ENCODE measurements at places on chromosomes 1 and 21.

DNA sequence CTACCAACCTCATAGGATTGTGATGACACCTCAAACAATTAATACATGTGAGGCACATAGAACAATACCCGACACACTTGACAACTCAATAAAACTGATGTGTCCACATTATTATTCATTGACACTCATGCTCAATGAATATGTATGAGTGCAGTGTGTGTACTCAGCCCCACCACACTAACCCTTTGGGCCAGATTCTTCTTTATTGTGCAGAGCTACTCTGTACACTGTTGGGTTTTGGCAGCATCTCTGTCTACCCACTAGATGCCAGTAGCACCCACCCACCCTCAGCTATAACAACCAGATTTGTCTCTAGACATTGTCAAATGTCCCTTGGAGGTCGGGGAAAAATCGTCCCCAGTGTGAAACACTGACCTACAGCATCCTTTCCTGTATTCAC lies 10.1 kb downstream of the CASP9 start:
- no peak for DNase-seq

- DNase-seq: no peak
Measured at GRCh38 chr1:159843459-159843858, 16.8 kb downstream of the SLAMF8 start.

GRCh38 chr1:3240524-3241235 lies 171.7 kb downstream of the PRDM16 start:
- DNase-seq: no peak

DNA sequence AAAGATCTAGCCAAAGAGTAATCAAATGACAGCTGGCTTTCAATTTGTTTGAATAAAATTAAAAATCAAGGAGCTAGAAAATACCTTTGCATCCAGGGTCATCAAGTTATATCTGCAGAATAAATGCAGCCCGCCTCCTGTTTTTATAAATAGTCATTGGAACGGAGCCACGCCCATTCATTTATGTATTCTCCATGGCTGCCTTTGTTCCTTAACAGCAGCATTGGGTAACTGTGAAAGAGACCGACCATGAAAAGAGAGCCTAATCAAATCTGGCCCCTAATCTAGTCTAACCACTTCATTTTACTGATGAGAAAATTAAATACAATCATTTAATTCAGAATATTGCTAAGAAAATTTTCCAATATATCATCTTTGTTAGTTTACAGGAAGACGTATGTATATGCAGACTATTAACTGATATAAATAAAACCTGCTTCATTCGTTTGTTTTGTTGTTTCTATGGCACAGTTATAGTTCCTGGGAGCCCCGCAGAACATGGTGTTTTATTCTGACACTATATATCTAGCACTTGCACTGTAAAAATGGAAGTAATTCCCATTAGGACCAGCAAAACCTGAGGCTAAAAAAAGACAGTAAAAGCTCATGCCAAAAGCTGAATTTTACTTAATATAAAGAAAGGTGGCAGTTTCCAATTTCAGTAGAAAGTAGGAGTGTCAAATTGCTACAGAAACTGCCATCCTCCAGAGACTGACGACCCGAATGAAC lies 111.8 kb upstream of the PALMD start:
- no peak for DNase-seq

GRCh38 chr1:171817511-171818265 lies 23.6 kb upstream of the DNM3 start:
- DNase-seq: no peak

- DNase-seq: no peak
Measured at GRCh38 chr1:107473065-107473464, 332.2 kb downstream of the NTNG1 start.

GRCh38 chr1:214078950-214079349 lies 91.2 kb downstream of the PROX1 start:
- no peak for DNase-seq

DNA sequence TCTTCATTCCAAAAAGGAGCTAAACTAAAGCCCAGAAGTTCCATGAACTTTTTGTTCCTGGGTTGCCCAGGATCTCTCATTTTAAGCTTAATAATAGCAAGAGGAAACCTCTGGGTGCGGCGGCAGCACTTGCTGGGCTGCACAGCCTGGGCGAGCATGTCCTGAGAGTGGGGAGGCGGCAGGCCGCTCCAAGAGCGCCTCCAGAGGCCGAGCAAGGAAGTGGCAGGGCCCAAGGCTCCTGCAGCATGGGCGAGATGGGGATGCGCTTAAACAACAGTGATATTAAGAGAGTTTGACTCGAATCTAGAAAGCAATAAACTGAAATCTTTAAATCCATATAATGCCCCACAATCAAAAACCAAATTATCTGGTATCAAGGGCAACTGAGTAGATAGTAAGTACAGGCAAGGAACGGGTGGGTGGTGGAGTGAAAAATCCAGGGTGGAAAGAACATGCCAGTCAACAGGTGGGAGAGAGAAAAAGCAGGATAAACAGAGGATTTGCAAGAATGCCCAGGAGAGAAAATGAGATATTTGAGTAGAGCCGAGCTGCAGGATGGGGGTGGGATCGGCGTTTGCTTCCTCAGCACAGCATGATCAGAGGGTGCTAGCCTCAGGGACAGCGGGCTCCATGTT lies 14.1 kb upstream of the TNR start:
- no peak for DNase-seq

GRCh38 chr1:93607814-93608186 lies 73.8 kb downstream of the BCAR3 start:
- DNase-seq: no peak

- no peak for DNase-seq
Measured at GRCh38 chr1:81498471-81499462, 302.0 kb upstream of the ADGRL2 start.

DNA sequence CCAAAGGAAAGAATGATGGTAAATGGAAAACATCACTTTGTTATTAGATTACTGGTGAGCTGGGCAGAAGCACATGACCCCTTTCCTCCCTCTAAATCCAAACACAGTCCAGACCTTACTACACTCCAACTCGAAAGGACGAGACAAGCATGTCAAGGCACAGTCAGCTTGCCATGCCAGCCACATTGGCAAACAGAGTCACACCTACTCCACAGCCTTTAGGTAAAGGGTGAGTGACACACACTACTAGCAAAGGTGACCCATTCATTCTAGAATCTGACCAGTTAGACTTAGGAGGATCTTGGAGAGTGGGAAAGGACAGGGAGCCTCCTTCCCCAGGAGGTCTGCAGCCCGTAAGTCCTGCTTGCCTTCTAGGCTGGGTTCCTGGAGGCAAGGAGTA lies 3.0 kb downstream of the SLC44A3 start:
- DNase-seq: no peak

GRCh38 chr1:10973552-10973951 lies 38.9 kb upstream of the TARDBP start:
- DNase-seq: no peak

GRCh38 chr1:228071839-228072657 lies 10.5 kb upstream of the ARF1 start:
- no peak for DNase-seq

DNA sequence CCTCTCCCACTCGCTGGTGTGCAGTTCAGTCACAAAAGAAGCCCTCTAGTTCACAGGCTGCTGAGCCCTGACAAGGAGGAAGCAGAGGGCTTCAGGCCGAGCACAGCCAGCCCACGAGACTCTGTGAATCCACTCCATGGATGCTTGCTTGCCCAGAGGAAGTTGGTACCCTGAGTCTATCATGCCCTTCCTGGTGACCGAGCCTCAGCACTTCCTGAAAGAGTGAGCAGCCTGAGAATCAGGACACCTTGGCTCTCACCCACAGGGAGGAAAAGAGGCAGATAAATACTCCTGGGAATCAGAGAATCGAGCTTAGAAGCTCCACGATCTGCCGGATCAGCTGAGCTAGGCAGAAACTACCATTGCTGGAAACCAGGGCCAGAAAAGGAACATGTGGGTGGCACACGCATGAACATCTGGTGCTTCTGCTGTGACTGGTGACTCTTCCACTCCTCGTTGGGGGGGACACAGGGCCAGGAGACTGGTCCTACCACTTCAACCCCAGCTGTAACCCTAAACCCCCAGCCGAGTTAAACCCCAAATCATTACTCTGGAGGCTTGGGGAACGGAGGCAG lies 376.3 kb upstream of the CAMK1G start:
- DNase-seq: no peak

DNA sequence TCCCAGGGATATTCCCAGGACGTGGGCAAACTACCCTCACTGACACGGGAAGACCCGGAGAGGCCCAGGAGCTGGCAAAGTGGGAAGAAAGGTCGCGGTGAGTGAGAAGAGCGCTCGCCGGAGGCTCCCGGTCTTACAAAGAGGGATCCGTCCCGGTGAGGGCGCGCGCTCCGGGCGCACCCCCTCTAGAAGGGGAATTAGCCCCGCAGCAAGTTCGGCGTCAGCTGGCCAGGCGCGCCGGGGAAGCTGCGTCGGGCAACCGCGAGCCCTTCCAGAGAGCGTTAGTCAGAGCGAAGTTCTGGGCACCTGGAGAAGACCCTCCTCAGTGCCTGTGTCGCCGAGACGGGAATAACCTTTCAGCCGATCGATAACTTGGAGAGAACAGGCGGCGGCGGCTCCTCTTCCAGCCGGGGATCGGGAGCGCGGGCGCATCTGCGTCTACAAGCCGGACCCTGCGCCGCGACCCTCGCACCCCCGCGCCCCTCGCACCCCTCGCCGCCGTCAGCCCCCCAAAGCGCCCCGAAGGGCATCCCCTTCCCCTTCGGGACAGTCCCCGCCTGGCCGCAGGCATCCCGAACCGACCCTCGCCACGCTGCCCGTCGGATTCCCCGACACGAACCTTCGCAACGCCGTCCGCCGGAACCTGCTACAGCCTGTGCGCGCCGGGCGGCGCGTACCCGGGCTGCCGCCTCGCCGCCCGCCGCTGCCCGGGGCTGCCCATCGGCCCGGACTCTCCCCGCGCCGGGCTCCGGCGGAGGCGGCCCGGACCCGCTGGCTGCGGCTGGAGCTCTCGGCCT lies 485 bp downstream of the SIPA1L2 start:
- no peak for DNase-seq

DNA sequence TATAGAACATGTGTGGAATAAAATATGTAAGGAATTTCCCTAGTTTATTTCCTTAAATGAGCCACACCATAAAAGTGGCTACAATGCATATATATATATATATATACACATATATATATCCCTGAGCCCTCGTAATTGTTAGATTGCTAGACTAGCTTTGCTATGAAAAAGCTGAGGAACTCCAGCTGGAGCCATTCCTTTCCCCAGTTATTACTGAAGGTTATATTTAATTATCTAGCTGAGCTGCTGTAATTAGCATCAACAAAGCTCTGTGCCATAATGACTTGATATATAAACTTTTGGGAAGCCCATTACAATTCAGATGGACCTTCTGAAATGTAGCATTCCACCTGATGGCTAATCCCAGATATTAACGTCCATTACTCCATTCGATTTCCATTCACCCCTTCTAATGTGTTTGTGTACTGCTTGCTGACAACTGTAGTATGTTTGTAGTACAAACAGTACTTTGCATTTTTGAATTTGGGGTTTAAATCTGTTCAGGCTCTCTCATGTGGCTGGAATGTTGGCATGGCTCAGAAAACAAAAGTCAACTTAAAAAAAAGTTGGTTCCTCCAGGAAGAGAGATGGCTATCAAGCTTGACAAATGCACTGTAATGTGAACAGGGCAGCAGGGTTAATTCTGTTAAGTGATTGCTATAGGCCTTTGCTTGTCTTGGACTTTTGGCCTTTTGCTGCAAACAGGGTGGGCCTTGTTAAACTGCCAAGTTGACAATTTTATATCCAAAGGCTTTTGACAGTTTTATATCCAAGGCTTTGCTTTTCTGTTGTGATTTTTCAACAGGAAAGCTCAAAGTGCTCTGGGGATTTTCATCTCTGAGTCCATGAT lies 170.0 kb downstream of the LTN1 start:
- no peak for DNase-seq

GRCh38 chr1:248807067-248807737 lies 18.5 kb downstream of the SH3BP5L start:
- no peak for DNase-seq

DNA sequence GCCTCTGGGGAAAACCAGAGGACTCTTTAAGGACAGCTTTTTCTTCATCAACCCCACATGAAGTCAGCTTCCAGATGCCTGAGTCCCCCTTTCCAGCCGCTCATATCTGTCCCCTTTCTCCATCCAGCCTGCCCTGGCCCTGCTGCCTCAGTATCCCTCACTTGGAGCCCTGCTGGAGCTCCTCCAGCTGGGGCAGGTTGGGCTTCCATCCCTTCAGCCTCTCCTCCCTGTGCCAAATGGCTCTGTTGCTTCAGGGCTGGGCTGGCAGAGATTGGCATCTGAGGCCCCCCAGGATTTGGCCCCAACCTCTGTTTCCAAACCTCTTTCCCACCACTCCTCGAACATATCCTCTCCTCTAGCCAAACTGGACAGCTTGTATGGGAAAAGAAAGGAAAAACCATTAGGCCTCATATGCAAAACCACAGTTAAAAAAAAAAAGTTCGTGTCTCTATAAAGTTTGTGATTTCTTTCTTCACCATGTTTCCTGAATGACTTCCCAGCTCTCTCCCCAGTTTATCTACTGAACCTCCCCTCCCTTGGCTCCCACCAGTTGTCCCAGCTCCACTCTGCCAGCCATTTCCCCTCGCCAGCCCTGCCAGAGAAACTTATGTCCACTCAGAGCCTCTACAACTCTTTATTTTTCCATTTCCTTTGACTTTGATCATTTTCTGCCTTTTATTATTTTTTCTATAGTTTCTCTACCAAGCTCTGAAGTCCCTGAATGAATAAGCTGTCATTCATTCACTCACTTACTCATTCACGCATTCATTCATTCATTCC lies 217.9 kb downstream of the FOXD2 start:
- no peak for DNase-seq

DNA sequence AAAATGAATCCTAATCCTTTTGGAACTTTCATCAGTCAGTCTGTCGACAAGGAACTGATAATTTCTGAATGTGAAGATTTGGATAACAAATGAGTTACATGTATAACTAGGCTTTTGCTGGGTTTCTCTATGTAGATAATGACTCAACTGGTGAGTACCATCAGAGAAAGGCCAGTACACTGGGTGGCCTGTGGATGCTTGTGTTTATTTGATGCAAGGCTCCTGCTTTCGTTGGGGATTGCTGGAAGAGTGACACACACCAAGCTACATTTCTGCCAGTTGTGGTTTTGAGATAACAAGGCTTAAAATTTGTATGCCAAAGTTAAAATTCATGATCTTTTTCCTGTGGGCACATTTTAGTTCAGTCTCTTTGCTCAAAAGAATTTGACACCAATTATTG lies 115.7 kb upstream of the UBE2U start:
- no peak for DNase-seq

DNA sequence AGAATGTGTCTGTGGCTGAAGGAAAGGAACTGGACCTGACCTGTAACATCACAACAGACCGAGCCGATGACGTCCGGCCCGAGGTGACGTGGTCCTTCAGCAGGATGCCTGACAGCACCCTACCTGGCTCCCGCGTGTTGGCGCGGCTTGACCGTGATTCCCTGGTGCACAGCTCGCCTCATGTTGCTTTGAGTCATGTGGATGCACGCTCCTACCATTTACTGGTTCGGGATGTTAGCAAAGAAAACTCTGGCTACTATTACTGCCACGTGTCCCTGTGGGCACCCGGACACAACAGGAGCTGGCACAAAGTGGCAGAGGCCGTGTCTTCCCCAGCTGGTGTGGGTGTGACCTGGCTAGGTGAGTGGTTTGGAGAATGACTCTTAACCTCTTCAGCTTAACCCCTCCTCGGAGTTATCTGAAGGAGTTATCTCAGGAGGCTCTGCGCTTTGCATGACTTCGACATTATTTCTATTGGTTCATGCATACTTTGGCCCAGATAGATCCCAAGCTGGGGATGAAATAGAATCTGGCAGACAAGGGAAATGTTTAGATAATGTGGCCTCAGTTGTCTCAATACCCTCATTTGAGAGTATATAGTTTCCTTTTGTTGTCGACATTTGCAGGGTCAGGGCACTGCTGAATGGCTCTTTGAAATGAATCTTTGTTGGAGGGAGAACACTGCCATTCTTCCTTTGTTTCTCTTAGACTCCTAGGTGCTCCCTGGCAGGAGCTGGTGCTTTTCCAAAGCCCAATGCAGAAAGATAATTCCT lies 39.7 kb downstream of the PTGFRN start:
- DNase-seq: no peak
